GM12878 (cell line): ENCODE measurements at places on chromosomes 7 and 10.

DNA sequence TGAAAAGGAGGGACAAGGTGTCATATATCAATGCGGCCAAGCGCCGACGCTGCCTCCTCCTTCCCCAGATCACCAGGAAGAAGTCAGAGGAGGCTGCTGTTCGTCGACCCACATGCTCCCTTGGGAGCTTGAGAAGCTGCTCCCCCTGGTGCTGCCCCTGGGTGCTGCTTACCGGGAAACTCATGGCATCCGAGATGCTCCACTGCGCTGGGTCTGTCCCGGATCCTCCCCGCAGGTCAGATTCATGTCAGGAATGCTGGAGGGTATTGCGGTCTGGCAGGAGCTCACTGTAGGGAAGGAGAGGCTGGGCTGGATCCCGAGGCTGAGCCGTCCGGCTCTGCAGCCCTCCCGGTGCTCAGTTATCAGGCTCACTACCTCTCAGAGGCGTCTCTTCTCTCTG, 123.7 kb upstream of the FAM20C start:
- DNase-seq, result no peak

GRCh38 chr10:558891-559766, 130.3 kb downstream of the DIP2C start:
- no peak for DNase-seq

DNA sequence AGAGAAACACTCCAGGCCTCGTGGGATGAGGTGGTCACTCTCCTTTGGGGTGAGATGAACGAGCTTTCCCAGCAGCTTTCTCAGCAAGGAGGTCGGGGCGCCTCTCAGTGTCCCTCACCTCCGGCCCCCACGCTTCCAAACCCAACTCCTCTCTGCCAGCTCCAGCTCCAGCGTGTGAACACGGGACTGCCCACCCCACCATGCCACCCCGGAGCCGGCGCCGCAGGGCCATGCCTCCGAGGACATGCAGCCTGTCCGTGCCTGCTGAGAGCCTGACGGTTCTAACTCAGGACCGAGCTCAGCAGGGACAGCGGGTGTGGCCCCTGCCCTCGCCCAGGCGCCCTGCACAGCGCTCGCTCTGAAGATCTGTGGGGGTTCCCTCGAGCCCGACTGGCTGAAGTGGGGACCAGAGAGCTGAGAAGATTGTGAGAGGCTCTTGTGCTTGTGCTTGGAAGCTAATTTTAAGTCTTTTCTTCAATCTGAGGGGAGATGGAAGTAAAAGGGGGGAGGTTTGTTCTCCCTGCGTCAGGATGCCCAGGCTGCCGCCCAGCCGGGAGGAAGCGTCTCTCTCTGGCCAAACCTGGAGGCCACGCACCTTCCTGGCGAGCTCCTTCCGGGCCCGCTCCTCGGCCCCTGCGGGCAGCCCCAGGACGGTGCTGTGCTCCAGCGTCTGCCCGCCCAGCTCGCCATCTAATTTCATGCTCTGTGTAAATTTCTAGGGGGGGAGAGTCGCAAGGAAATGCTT, 5.1 kb upstream of the ADAM8 start:
- DNase-seq, result no peak

DNA sequence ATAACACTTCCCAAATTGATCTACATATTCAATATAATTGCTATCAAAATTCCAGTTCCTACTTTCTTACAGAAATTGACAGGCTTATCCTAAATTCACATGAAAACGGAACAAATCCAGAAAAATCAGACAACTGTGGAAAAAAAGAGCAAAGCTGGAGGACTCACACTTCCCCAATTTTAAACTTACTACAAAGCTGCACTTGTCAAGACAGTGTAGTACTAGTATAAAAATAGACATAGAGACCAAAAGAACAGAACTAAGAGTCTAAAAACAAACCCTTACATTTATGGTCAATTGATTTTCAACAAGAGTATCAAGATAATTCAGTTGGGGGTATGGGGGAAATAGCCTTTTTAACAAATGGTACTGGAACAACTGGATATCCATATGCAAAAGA, 27.5 kb downstream of the LMBR1 start:
- no peak for DNase-seq

- DNase-seq, result no peak
Observed at GRCh38 chr10:63605197-63605967, 84.2 kb downstream of the REEP3 start.

- no peak for DNase-seq
Observed at GRCh38 chr7:133959505-133959904, 167.6 kb upstream of the LRGUK start.

- DNase-seq, result no peak
Observed at GRCh38 chr10:76301950-76302349, 870.5 kb downstream of the LRMDA start.

GRCh38 chr10:117970962-117971361, 75.8 kb downstream of the RAB11FIP2 start:
- DNase-seq, result no peak

- DNase-seq, result no peak
Observed at GRCh38 chr7:31055471-31055870, 3.4 kb downstream of the ADCYAP1R1 start.

- DNase-seq, result no peak
Observed at GRCh38 chr7:115410434-115410820, 488.5 kb downstream of the MDFIC start.

DNA sequence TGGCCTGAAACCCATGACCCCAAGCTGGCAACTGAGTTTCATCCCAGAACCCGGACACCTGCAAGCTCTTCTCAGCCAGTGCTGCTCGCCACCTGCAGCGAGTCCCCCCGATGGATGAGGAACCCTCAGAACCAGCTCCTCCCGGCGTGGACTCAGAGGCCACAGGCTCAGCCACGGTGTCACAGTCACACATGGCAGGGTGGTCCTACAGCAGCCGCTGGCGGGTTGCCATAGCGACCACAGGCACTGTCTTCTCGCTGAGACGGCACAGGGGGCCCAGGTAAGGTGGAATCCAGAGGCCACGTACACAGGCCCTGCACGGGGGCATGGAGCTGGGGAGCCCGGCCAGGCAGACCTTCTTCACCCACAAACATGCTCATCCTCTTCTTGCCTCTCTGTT, 53.4 kb downstream of the DPYSL4 start:
- no peak for DNase-seq

DNA sequence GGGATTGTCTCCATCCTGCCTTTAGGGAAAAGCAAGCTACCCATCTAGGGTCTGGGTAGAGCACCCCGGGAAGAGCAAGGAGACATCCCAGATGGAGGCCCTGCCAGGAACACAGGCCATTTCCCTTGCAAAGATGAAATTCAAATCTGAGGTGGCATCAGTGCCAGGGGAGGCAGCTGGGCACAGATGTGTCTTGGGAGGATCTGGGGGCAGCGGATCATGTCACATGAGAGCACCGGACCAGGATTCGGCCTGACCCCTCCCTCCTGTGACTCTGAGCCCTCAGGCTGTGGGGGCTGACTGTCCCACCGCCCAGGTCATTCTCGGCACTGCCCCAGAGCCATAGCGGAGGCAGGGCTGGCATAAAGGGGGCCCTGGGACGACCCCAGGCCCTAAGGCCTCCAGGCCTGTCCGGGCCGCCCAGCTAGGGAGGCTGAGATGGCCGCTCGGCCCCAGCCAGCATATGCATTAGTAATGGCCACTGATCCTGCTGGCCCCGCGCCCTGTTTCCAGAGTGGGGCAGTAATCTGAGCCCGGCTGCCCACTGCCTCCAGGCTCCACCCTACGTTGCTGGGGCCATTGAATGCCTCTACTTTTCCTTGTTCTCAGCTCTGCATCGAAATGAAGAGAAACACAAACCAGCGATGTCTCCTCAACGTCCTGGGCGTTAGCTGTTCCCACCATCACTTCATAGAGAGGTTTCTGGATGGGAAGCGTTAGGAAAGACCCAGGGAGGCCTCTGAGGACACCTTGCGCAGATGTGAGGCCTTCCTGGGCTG, 148.5 kb downstream of the UBE2H start:
- no peak for DNase-seq

- DNase-seq, result no peak
Observed at GRCh38 chr7:1383398-1384112, 75.7 kb downstream of the MICALL2 start.

- no peak for DNase-seq
Observed at GRCh38 chr10:78805176-78805575, 263.6 kb upstream of the ZMIZ1 start.

DNA sequence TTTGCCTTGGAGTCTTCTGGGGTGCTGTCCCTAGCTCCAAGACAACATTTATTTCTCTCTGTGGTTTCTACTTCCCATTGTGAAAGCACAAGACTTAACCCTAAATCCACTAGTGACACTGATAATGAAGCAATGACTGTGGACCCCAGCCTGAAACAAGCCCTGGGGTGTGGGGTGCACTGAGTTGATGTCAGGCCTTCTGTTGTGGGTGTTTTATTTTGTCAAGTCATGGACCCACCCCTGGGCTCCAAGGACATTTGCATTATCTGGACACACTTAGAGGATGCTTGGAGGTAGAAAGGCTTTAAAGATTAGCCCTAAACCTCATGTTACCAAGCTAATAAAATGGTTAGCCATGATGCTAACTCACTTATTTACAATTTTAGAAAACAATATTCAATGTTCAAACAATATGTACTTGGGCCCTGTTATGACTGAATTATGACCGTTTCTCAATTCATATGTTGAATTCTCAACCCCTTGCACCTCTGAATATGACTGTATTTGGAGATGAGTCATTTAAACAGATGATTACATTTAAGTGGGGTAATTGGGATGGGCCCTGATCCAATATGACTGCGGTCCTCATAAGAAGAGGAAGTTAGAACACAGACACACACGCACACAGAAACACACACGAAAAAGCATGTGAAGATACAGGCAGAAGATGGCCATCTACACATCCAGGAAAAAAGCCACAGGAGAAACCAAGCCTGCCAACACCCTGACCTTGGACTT, 137.2 kb upstream of the IGFBP3 start:
- DNase-seq, result no peak

DNA sequence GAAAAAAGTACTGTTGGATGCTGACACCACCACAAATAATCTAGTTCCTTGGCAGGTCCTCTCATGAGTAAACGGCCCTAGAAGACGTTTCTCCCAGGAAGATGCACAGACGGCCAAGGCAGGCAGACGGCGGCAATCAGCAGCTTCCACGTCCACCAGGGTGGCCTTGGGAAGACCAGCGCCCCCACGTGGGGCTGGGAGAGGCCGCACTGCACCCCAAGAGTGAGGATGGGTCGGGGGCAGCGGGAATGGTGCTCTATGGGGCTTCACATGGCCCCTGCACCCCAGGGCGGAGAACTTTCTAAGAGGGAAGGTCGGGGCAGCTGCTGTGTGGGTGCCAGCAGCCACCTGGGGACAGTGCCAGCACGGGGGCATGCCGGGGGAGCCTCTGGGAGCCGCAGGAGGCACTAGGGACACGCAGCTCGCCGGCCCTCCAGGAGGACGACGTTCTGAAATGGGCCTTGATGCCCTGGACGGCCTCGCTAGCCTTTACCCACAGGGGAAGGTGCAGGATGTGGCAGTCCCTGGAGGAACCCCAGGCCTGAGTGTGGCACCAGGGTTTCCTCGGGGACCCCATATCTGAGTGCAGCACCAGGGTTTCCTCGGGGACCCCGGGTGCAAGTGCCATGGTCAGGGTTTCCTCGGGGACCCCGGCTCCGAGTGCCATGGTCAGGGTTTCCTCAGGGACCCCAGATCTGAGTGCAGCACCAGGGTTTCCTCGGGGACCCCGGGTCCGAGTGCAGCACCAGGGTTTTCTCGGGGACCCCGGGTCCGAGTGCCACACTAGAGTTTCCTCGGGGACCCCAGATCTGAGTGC, 539.9 kb downstream of the DNAJB6 start:
- no peak for DNase-seq

- DNase-seq, result no peak
Observed at GRCh38 chr10:104688251-104689042, 47.4 kb downstream of the SORCS3 start.

DNA sequence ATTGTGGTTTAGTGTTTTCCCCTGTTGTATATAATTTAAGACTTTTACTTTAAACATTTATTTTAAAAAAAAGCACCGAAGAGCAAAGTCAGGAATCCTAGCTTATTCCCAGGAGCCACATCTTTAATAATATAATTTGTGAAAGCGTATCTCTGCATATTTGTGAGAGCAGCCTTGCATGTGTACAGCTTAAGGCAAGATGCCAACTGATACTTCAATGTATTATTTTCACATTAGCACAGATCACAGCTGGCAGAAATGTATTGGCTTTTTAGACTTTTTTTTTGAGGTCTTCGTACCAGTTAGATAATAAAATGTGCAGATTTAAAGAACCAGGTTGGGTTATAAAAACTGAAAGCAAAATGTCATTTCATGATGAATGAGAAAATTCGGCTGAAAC, 845.7 kb upstream of the POT1 start:
- DNase-seq, result no peak

DNA sequence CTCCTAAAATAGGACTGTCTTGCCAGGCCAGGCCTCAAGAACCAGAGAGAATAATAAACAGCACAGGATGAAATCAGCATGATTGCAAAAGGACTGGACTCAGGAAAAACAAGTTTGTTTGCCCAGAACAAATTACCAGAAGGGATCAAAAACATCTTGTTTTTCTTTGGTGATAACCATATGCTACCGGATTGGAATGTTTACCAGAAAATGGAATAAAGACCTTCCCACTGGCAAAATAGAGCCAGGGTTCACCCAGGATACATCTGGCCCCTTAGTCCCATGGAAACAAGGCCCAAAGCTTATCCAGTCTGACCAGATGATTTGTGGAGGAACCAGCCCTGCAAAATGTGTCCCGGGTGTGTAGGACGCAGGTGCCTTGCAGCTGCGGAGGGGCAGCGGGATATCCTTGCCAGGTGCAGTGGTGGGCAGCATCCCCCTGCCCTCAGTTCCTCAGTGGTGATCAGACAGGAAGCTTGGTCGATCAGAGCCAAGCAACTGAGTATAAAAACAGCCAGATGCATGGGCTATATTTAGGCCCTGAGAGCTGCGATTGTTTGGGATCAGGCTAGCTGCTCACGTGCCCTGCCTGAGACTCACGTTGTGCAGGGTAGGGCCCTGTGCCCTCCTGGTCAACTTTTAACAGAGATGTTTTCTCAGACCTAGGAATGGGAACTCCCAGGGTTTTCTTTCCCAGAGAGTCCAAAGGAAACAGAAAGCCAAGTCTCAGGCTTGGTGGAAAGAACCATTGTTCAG, 4.6 kb upstream of the ZNF22 start:
- DNase-seq, result no peak

- DNase-seq, result no peak
Observed at GRCh38 chr10:3433131-3433530, 260.5 kb upstream of the PITRM1 start.
